ENCODE measurements at places on chromosomes 16 and 17. TPM values are rescaled to one million over a fixed set of nuclear protein-coding genes. Genes with fewer than 3 reads are reported as not detected.

GRCh38 chr17:67520252-67520906, 143.3 kb downstream of the PITPNC1 start:
- no peak for DNase-seq

DNA sequence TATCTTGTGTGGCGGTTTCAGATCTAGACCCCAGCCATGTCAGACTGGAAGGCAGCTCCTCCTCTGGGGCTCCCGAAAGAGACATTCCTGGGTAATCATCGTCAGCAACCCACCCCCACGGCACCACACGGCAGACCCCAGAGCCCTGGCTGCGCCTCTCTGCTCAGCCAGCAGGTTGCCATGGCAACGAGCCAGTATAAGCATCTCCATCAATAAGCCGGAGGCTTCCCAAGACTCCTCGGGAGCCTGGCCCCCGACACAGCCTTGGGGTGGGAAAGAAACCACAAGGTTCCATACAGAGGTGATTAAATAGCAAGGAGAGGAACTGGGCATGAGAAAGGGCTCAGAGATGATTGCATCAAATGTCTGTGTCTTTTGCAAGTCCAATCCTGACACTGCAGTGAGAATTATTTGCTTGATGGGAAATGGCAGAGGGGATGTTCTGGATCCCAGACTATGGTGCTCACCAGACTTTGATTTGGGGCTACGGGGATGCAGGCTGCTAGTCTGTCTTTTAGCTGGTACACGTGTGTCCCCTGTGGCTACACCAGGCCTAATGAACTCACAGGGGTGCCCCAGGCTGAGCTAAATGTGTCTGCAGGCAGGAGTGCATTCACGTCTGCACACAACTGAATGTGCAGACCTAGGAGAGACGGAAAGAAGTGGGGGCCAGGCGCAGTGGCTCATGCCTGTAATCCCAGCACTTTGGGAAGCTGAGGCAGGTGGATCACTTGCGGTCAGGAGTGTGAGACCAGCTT, 320.5 kb upstream of the TNRC6C start:
- DNase-seq, result no peak

DNA sequence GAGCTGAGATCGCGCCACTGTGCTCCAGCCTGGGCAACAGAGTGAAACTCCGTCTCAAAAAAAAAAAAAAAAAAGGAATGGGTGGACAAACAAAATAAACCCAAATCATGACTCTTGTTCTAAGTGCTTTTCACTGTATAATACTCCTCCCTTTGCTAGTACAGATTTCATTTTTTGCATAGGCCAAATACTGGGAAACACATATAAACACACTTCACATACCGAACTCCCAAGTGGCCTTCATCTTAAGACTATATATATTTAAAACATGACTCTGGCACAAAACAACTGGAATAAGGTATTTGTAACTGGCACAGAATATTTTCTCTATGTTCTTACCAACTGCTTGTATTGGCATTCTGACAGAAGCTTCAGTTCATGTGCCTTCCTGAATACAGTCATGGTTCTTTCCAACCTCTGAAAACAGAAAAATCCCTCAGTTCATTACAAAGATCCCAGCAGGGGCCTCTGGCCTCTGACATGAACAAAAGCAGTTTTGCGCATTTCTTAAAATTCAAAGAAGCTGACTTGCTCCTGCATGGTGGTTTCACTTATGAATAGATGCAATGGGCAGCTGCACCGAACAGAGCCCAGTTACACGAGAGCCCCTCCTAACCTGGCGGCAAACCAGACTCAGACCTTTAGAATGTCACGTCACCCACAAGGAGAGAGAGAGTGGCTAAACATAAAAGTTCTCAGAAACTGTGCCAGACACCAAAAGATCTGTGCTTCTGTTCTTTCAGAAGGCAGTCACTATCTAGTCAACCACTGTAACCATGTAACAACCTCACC, 19.1 kb upstream of the COPRS start:
- peak; percentile 89 for DNase-seq

GRCh38 chr16:10984509-10984908, 40.1 kb downstream of the CLEC16A start:
- peak; percentile 85 for DNase-seq

DNA sequence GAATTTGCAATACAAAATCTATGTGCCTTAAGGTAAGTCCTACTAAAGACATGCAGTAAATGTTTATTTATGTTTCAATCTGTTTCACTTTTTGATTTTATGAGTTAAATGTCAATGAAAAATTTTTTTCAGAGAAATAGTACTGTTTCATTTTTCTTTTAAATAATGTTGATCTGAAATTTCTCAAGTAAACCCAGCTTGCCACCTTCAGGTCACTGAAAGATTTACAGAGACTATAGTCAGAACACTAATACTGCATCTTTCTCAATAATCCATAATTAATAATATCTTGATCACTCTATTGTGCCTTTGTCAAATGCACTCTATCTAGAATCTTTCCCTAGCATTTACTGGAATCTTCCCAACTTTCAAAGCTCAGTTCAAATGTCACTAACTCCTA, 6.5 kb upstream of the DHX40 start:
- peak; percentile 18 for DNase-seq

- no peak for DNase-seq
These were observed 133.3 kb downstream of the ENGASE start for GRCh38 chr17:79207960-79208359.

DNA sequence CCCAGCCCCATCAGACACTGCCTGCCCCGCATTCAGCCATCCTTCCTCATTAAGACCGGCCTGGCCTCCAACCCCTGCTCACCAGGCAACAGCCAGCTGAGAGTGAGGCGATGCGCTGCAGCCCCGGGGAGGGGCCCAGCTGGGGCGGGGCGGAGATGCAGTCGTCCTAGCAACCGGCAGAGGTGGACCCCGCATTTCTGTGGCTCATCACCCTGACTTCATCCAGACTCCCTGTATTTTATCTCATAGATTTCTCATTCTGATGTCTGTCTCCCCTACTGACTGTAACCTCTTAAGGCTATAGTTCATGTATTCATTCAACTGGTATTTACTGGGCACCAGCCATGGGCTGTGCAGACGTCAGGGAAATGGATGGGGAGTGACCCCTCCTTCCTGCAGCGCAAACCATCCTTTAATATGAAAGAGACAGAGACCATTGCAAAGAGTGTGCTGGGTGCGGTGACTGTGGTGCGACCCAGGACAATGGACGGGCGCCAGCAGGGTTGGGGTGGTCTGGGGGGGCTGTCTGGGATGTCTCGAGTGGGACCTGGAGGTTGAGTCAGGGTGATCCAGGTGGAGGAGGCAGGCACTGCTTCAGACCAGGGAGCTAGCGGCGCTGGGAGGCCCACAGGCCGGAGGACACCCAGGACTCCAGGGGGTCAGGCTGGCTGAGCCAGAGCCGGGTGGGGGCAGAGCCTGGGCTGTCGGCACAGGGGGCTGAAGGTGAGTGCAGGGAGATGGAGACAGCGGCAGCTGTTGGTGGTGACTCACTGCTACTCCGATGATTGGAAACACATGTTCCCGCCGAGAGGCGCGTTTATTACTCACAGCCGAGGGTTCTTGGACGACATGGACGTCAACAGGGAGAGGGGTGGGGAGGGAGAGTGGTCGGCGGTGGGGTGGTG, 10.5 kb upstream of the TIMP2 start:
- DNase-seq, result peak; percentile 97

DNA sequence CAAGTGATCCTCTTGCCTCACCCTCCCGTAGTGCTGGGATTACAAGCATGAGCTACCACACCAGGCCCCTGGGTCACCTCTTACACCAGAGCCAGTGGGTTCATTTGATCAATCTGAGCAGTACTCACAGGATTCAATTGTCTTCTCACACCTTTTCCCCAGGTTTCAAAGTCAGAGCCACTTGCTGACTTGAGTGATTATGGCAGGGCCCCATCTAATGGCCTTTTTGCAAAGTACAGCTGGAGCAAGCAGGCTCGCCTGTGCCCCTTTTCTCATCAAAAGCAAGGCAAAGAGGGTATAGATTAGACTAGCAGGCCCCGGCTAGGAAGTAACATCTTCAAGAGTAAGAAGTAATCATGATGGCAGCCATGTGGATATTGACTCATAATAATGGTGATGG, 114.8 kb upstream of the NOL11 start:
- peak; percentile 55 for DNase-seq

GRCh38 chr17:39659279-39660010, 5.7 kb upstream of the TCAP start:
- DNase-seq, result no peak

DNA sequence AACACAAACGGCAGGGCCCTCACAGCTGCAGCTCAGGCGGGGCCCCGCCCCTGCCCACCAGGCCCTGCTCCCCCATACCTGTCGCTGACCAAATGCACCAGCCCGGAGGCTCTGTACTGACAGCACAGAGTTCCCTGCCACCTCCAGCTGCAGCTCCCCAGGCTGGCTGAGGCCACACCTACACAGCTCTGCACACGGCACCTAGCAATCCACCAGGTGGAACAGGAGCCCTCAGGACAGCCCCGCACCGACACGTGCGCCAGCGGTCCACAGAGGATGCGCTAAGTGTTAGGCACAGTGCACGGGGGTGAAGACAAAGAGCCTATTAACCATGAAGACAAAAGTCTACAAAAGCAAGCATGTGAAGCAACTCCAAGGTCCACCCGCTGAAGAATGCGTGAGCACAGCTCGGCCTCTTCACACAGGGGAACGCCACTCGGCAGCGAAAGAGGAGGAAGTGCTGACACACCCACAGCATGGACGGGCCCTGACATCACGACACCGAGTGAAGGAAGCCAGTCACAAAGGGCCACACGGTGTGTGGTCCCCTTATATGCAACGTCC, 5.4 kb downstream of the ZCCHC14 start:
- no peak for DNase-seq

DNA sequence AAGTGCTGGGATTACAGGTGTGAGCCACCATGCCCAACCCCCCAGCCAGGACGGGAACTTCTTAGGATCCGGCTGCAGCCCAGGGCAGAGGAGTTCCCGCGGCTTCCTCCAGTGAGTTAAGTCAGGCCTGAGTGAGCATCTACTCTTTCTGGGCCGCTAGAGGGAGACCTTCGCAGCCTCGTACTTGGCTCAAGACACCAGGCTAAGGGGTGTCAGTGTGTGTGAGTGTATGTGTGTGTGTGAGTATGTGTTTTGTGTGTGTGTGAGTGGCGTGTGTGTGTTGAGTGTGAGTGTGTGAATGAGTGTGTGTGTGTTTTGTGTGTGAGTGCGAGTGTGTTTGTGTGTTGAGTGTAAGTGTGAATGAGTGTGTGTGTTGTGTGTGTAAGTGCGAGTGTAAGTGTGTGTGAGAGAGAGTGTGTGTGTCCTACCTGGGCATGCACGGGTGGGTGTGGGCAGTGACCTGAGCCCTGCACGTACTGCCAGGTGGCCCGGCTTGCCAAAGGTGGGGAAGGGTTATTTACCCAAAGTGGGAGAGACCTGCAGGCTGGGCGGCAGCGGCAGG, 58.5 kb downstream of the TMEM235 start:
- DNase-seq, result peak; percentile 81

- DNase-seq, result no peak
These were observed 59.2 kb downstream of the CNGB1 start for GRCh38 chr16:57911743-57912142.

DNA sequence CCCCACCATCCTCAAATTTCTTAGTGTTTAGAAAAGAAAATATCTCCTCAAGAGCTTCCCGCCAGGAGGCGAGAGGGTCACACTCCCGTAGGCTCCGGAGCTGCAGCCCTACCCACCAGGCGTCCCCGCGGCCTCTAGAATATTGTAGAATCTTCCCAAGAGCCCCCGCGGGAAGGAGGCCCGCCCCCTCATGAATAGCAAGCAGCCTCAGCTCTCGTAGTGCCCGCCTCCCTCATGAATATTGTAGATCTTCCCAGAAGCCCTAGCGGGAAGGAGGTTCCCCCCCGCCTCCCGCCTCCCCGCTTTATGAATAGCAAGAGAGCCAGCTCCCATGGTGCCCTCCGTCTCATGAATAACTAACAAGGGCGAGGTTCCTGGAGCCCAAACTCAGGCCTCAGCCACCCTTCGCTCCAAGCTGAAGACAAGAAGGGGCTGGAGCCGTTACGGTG, at the start of gene FBXO47:
FBXO47 (minus strand) TSS at position 114 of the 449 bp plus-strand sequence. CDS start 4,378 bp downstream, outside the sequence.
- DNase-seq, result peak; percentile 3

- peak; percentile 67 for DNase-seq
These were observed 647.7 kb upstream of the SOX9 start for GRCh38 chr17:71472809-71473789.

GRCh38 chr17:80692931-80693467, 148.4 kb downstream of the RPTOR start:
- DNase-seq, result no peak

DNA sequence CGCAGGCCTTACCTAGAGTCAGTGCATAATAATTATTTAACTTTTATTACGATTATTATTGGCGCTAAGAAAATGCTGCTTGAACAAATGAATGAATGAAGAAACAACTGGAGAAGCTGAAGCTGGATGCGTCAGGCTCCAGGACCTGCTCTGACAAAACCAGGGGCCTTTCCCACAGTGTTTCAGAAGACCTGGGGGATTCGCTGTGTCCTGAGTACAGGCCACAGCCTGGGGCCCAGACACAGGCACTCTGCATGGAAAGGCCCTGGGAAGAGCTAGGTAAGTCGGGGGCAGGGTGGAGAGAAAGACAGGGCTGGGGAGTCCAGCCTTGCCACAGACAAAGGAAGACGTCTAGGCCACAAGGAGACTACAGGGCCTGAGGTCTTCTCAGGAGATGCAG, 226.1 kb downstream of the ZNF423 start:
- no peak for DNase-seq

- peak; percentile 97 for DNase-seq
These were observed 32.1 kb upstream of the SMURF2 start for GRCh38 chr17:64694207-64694606.

DNA sequence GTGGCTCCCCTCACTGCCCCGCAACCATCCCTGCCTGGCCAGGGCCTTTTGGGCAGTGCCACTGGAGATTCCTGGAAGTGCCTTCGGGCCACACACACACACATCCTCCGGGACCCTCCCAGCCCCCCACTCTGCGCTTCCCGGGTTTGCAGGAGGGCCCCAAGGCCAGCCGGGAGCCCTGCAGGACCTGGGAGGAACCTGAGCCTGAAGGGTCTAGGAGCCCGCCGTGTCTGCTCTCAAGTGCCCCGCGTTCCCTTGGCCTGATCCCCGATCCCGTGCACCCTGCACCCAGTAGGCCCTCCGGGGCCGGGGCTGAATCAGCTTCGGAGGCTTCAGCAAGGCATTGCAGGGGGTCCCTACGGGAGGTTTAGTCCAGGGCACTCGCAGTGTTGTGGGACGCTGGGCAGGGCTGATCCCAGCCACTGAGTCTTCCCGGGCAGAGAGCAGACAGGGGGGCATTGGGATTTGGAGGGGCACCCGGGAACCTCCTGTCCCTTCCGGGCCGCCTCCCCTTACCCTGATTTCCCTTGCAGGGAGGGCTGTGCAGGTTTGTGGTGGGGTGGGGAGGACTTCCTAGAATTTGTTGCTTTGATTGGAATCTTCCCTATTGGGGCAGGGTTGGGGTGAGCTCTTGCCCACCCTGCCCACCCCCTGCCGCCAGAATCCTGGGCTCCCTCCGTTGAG, 36.9 kb downstream of the TMEM235 start:
- DNase-seq, result no peak

The C1QTNF8 gene
- total RNA-seq, result not detected

The TEKT5 gene
- total RNA-seq, result 1.4 TPM

The GPRC5C gene
- 12.9 TPM for total RNA-seq

The PLCG2 gene
- total RNA-seq, result 3.2 TPM

The CCDC57 gene
- total RNA-seq, result 0.91 TPM

The HOXB3 gene
- total RNA-seq, result 15.4 TPM

The TMC7 gene
- total RNA-seq, result 0.71 TPM

The TAC4 gene
- total RNA-seq, result not detected

The SLC26A11 gene
- 7.6 TPM for total RNA-seq

All from M059J (cell line).